ENCODE measurements at places on chromosomes 4 and X. TPM values are rescaled to one million over a fixed set of nuclear protein-coding genes. Genes with fewer than 3 reads are reported as not detected.

DNA sequence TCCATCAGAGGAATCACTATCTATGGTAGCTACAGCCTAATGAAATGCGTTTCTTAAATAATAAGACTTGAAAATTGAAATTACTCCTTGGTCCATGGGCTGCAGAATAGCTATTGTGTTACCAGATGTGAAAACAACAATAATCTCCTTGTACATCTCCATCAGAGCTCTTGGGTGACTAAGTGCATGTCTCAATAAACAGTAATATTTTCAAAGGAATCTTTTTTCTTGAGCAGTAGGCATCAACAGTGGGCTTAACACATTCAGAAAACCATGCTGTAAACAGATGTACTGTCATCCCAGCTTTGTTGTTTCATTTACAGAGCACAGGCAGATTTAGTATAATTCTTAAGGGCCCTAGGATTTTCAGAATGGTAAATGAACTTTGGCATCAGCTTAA is 67.3 kb downstream of the GLUD2 start:
- no peaks in the 10 kb centered on the region for H3K27me3 ChIP-seq
- no peaks in the 10 kb centered on the region for H3K36me3 ChIP-seq
- H3K4me3 ChIP-seq = no peak overlapping the region
- DNase-seq = no peak

The FAAH2 gene
- 24.6 TPM for total RNA-seq

DNA sequence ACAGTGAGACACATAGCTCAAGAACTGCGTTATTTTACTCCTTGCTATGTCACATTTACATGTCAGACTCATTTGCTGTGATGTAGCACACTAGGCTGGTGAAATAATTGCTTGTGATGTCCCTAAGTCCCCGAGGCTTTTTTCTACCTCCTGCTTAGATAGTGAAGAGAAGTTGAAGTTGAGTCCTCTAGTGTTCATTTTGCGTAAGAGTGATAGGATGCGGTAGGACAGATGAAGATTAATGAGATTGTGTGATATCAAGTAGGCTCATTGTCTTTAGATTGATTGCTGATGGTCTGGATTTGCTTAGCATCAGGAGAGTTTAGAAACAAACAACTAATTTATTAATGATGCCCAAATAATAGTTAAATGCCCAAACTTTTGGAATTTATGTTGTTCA is 173.6 kb upstream of the NUDT6 start:
- no peaks in the 10 kb centered on the region for H3K27me3 ChIP-seq
- DNase-seq = peak; percentile 70
- peaks cover 11% of the 10 kb centered on the region for H3K4me1 ChIP-seq
- no peak overlapping the region for H3K4me3 ChIP-seq

- H3K27ac ChIP-seq = no peak overlapping the region
- H3K4me1 ChIP-seq = no peaks in the 10 kb centered on the region
- no peaks in the 10 kb centered on the region for H3K36me3 ChIP-seq
- no peaks in the 10 kb centered on the region for H3K27me3 ChIP-seq
- DNase-seq = no peak
Observed at GRCh38 chr4:100257567-100257966, 67.3 kb upstream of the DDIT4L start.

The RTL5 gene
- 1.9 TPM for total RNA-seq

DNA sequence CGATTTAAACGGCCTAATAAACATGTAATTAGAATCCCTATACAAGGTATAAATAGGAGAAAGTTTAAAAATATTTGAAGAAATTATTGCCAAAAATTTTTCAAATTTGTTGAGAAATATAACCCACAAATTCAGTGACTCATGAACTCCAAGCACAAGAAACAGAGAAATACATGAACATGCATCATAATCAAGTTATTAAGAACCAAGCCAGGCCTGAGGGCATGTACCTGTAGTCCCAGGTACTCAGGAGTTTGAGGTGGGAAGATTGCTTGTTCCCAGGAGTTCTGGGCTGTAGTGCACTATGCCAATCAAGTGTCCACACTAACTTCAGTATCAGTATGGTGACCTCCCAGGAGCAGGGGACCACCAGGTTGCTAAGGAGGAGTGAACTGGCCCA is 341.9 kb downstream of the CAMK2D start:
- peaks cover 4% of the 10 kb centered on the region for H3K4me1 ChIP-seq
- H3K4me3 ChIP-seq = no peak overlapping the region
- no peaks in the 10 kb centered on the region for H3K27me3 ChIP-seq
- no peak overlapping the region for H3K27ac ChIP-seq
- no peak for DNase-seq

- H3K36me3 ChIP-seq = peaks cover 19% of the 10 kb centered on the region
- no peak for DNase-seq
- H3K27me3 ChIP-seq = no peaks in the 10 kb centered on the region
- H3K4me3 ChIP-seq = no peak overlapping the region
- no peaks in the 10 kb centered on the region for H3K4me1 ChIP-seq
- no peak overlapping the region for H3K27ac ChIP-seq
Observed at GRCh38 chr4:70818921-70819320, 20.8 kb downstream of the GRSF1 start.

GRCh38 chr4:25258980-25259578 is 25.2 kb downstream of the PI4K2B start:
- DNase-seq = no peak
- no peak overlapping the region for H3K27ac ChIP-seq
- no peaks in the 10 kb centered on the region for H3K27me3 ChIP-seq
- no peaks in the 10 kb centered on the region for H3K4me1 ChIP-seq

- H3K36me3 ChIP-seq = no peaks in the 10 kb centered on the region
- no peak overlapping the region for H3K27ac ChIP-seq
- no peaks in the 10 kb centered on the region for H3K27me3 ChIP-seq
- H3K4me3 ChIP-seq = no peak overlapping the region
- no peaks in the 10 kb centered on the region for H3K4me1 ChIP-seq
- DNase-seq = no peak
Observed at GRCh38 chr4:67581208-67581857, 22.8 kb downstream of the STAP1 start.

GRCh38 chr4:71052034-71052433 is 58.6 kb downstream of the DCK start:
- H3K4me3 ChIP-seq = no peak overlapping the region
- no peak overlapping the region for H3K27ac ChIP-seq
- H3K27me3 ChIP-seq = no peaks in the 10 kb centered on the region
- H3K36me3 ChIP-seq = no peaks in the 10 kb centered on the region

DNA sequence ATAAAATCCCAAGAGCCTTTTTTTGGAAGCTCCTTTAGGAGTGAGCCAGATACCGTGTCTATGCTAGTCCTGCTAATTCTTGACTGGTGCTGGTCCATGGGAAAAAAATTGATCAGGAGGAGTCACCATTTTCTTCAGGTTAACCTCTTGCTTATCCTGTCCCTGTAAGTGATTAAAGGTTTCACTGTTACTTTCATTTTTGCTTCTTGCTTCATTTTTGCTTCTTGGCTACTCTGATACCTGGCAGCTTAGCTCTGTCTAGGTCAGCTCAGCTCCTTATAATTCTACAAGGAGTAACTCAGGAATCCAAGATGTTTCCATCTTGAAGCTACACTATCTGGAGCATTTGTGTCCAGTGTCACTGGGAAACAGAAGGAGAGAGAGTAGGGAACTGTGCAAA is 45.7 kb downstream of the AFM start:
- no peak overlapping the region for H3K4me3 ChIP-seq
- no peaks in the 10 kb centered on the region for H3K4me1 ChIP-seq
- no peaks in the 10 kb centered on the region for H3K27me3 ChIP-seq
- H3K36me3 ChIP-seq = no peaks in the 10 kb centered on the region
- no peak overlapping the region for H3K27ac ChIP-seq

The UBL4A gene
- 31.1 TPM for total RNA-seq

The SMPX gene
- not detected for total RNA-seq

GRCh38 chr4:84651499-84651898 is 68.6 kb downstream of the CDS1 start:
- no peak overlapping the region for H3K27ac ChIP-seq
- H3K36me3 ChIP-seq = no peaks in the 10 kb centered on the region
- H3K27me3 ChIP-seq = no peaks in the 10 kb centered on the region
- peaks cover 28% of the 10 kb centered on the region for H3K4me1 ChIP-seq
- no peak overlapping the region for H3K4me3 ChIP-seq

GRCh38 chr4:115780835-115781234 is 667.4 kb upstream of the NDST4 start:
- no peak for DNase-seq
- no peaks in the 10 kb centered on the region for H3K27me3 ChIP-seq
- H3K36me3 ChIP-seq = no peaks in the 10 kb centered on the region
- H3K4me1 ChIP-seq = no peaks in the 10 kb centered on the region
- H3K27ac ChIP-seq = no peak overlapping the region

- no peak overlapping the region for H3K27ac ChIP-seq
- no peaks in the 10 kb centered on the region for H3K36me3 ChIP-seq
- no peaks in the 10 kb centered on the region for H3K4me1 ChIP-seq
Observed at GRCh38 chr4:130336585-130337217, 1240.7 kb downstream of the C4orf33 start.

DNA sequence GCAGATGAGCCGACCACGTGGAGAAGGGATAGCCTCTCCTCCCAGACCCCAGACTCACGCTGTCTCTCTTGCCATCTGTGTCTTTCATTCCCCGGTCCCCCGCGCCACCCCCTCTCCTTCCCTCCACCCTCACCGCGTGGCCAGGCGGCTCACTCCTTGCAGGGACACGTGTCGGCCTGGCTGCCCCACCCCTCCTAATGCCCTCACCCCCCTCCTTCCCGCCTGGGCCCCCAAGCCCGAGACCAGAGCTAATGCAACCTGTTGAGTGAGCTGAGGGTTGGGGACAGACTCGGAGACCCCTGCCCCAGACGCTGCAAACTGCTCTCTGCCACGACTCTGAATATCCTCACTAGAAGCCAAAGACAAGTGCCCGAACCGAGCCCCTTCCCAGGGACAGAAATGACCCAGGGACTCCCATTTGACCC is 1.8 kb downstream of the SLC38A5 start:
- no peaks in the 10 kb centered on the region for H3K27me3 ChIP-seq
- peaks cover 7% of the 10 kb centered on the region for H3K4me1 ChIP-seq
- DNase-seq = peak; percentile 14
- H3K27ac ChIP-seq = no peak overlapping the region

GRCh38 chr4:24405926-24406325 is 178.4 kb downstream of the DHX15 start:
- DNase-seq = no peak
- no peaks in the 10 kb centered on the region for H3K36me3 ChIP-seq
- peaks cover 21% of the 10 kb centered on the region for H3K27me3 ChIP-seq

GRCh38 chr4:17701138-17701839 is 80.1 kb downstream of the FAM184B start:
- H3K27me3 ChIP-seq = no peaks in the 10 kb centered on the region
- no peaks in the 10 kb centered on the region for H3K4me1 ChIP-seq
- H3K36me3 ChIP-seq = no peaks in the 10 kb centered on the region

The PCDH18 gene
- total RNA-seq = 162 TPM

DNA sequence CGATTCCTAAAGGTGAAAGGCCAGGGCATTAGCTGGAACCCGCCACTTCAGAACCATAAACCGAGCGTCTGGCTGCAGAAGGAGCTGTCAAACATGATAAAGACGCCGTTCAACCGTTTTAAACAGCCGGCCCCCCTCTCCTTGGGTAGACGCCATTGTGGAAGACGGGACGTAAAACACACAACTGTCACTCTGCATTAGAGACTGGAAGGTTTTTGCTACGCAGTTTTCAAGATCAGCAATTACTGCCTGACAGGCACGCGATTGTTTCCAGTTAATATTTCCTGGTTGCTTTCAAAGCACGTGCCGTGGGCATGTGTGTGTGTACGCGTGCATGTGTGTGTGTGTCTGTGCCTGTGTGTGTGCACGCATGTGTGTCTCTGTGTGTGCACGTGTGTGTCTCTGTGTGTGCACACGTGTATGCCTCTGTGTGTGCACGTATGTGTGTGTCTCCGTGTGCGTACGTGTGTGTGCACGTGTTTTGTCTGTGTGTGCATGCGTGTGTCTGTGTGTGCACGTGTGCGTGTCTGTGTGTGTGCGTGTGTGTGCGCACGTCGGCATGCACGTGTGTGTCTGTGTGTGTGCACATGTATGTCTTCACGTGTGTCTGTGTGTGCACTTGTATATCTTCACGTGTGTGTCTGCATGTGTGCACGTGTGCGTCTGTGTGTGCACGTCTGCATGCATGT is 48.8 kb downstream of the SHOX start:
- no peak overlapping the region for H3K4me3 ChIP-seq
- H3K27me3 ChIP-seq = no peaks in the 10 kb centered on the region
- H3K27ac ChIP-seq = no peak overlapping the region
- H3K4me1 ChIP-seq = peaks cover 16% of the 10 kb centered on the region
- DNase-seq = peak; percentile 54
- H3K36me3 ChIP-seq = no peaks in the 10 kb centered on the region

DNA sequence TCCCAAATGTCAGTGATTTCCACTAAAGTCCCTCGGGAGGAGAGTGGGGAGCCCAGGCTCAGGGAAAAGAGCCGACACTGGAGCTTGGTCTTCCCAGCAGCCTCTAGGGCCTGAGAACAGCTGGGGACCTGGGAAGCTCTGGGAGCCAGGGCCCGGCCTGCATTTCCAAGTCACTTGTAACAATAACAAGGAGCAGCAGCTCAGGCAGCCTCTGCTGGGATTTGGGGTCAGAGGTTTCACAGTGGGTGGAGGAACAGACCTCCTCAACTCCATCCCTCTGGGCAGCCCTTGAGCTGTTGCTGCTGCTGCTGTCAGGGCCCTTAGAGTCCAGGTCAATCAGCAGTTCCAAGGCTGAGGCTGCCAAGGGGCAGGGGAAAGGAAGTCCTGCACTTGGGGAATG is 11.1 kb downstream of the STARD8 start:
- no peak overlapping the region for H3K4me3 ChIP-seq
- H3K36me3 ChIP-seq = no peaks in the 10 kb centered on the region
- no peaks in the 10 kb centered on the region for H3K4me1 ChIP-seq
- peak; percentile 65 for DNase-seq
- no peak overlapping the region for H3K27ac ChIP-seq

The BEND2 gene
- not detected for total RNA-seq

DNA sequence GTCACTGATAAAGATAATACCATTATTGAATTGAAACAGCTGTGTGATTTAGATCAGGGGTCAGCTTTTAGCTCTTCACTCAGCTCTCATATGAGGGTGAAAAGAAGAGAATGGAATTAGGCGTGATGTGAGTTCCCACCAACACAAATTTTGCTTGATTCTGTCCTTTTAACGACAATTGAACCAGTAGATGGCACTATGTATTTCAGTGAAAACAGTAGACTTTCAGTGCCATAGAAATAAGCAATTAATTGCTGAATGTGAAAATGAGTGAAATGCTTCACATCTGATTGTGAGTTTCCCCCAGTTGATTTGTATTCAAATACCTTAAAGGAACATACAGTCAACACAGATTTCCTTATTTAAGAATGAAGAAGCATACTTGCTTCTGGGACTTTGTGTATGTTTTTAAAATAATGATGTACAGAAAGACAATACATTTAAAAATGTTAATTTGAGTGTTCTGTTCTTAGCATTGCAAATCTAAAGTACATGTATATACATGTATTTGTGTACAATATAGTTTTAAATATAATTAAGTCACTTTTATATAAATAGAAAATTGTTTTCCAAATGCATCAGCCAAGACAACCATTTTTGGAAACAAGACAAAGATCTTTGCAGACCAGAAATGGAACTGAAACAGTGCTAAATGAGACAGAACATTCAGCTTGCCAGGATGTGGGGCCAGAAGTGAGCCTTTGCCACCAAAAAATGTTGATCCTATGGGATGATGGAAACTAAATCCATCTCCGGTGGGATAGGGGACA is 178.8 kb downstream of the SNCA start:
- H3K36me3 ChIP-seq = no peaks in the 10 kb centered on the region
- H3K4me1 ChIP-seq = peaks cover 23% of the 10 kb centered on the region
- no peaks in the 10 kb centered on the region for H3K27me3 ChIP-seq
- no peak overlapping the region for H3K4me3 ChIP-seq
- no peak overlapping the region for H3K27ac ChIP-seq

- no peaks in the 10 kb centered on the region for H3K4me1 ChIP-seq
- H3K27ac ChIP-seq = no peak overlapping the region
- H3K36me3 ChIP-seq = no peaks in the 10 kb centered on the region
- DNase-seq = no peak
Observed at GRCh38 chrX:81874807-81875206, 672.9 kb downstream of the SH3BGRL start.

The PRSS12 gene
- total RNA-seq = 1.9 TPM

The ARHGEF38 gene
- total RNA-seq = 0.37 TPM

Measured in neural progenitor cell (in vitro differentiated cells).